ENCODE measurements at places on chromosomes 3 and 15. TPM values are rescaled to one million over a fixed set of nuclear protein-coding genes. Genes with fewer than 3 reads are reported as not detected.

The NEIL1 gene
- total RNA-seq: 1.0 TPM

The SLC38A3 gene
- not detected for total RNA-seq

The CPLX3 gene
- 0.35 TPM for total RNA-seq

The TF gene
- total RNA-seq: 0.91 TPM

The TNK2 gene
- total RNA-seq: 150 TPM

The MAP4 gene
- 131 TPM for total RNA-seq

The SLC6A1 gene
- not detected for total RNA-seq

The GALNT15 gene
- not detected for total RNA-seq

The IFT57 gene
- total RNA-seq: 25.1 TPM

The CFAP91 gene
- not detected for total RNA-seq

The NFKBIZ gene
- 51.3 TPM for total RNA-seq

The EPHB1 gene
- total RNA-seq: 0.35 TPM

The LRRC15 gene
- not detected for total RNA-seq

The DUOX2 gene
- not detected for total RNA-seq

The PIGZ gene
- total RNA-seq: 1.6 TPM

The CAND2 gene
- total RNA-seq: 0.09 TPM

The ANKRD63 gene
- not detected for total RNA-seq

The LRRC31 gene
- not detected for total RNA-seq

The INKA1 gene
- total RNA-seq: 0.73 TPM

The THSD4 gene
- not detected for total RNA-seq

The SCAANT1 gene
- total RNA-seq: not detected

The C3orf20 gene
- not detected for total RNA-seq

The GHRL gene
- not detected for total RNA-seq

The GOLGA6L7 gene
- not detected for total RNA-seq

The PAK2 gene
- total RNA-seq: 118 TPM

The MYL3 gene
- not detected for total RNA-seq

The ZNF774 gene
- total RNA-seq: 2.1 TPM

The EIF4E3 gene
- total RNA-seq: 56.5 TPM

The SH2D7 gene
- 0.26 TPM for total RNA-seq

The STRA6 gene
- total RNA-seq: not detected

The UROC1 gene
- not detected for total RNA-seq

The FOXB1 gene
- total RNA-seq: 2.8 TPM

The APOD gene
- total RNA-seq: 9.3 TPM

The PRKCD gene
- 18.7 TPM for total RNA-seq

The WDR53 gene
- total RNA-seq: 22.2 TPM

The SMAD3 gene
- total RNA-seq: 87.1 TPM

The BFSP2 gene
- 2.1 TPM for total RNA-seq

Measured in activated CD8-positive, alpha-beta memory T cell treated with anti-CD3 and anti-CD28 coated beads, Interleukin-2, amount 10 ng/mL, durations not matched to agents 7 days and 5 days (primary cell).